ENCODE measurements at places on chromosomes 11 and 22. TPM values are rescaled to one million over a fixed set of nuclear protein-coding genes. Genes with fewer than 3 reads are reported as not detected.

DNA sequence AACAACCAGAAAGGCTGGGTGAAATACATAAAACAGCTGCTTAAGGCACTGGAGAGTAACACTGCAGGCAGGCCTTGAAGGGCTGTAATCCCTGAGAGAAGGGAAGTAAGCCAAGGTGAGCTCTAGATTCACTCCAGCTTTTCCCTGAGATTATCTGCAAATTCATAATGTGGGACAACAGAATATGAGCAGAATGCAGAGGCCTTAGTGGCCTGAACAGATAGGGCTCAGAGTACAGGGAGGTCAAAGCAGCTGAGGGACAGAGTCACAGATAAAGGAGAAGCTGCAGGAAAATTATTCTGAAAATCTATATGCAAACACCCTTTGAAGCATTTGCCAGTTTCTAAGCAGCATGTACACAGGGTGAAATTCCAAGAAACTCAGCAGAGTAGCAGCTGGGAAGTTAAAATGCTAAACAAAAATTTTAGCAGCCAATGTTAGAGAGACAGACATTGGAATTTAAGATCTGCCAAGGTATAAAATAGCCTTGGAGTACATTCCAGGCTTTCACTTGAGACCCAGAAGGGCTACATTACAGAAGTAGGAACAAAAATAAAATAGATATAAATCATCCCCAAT, 48.1 kb upstream of the CWF19L2 start:
- peak; percentile 43 for DNase-seq

DNA sequence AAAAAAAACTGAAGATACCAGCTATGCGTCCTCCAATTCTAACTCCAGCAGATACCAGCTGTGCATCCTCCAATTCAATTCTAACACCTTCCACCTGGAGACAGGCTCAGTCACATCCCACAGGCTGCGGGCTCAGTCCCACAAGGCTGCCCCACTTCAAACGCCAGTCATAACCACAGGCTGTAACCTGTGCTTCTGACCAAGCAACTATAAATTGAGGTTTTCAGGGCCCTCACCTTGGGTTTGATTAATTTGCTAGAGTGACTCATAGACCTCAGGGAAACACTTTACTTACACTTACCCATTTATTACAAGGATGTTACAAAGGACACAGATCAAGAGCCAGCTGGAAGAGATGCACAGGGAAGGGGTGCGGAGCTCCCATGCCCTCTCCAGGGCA, 32.4 kb upstream of the MSANTD2 start:
- DNase-seq: no peak

DNA sequence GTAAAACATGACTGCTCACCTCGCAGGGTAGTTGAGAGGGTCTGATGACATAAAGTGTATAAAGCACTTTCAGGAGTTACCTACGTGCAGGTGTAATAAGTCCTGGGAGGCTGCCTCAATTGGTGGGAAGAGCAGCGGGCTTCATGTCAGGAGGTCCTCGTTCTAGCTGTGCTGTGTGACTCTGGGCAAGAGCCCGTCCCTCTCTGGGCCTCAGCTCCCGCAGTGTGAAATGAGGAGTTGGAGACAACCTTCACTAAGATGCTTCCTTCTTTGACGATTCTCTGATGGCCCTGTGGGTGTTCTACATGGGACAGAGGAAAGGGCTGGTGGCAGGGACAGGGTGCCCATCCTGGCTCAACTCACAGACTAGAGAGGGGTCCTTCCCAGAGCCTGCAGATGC, 57.8 kb downstream of the TP53I11 start:
- DNase-seq: no peak

- peak; percentile 93 for DNase-seq
Measured at GRCh38 chr11:125401746-125402145, 94.3 kb downstream of the FEZ1 start.

DNA sequence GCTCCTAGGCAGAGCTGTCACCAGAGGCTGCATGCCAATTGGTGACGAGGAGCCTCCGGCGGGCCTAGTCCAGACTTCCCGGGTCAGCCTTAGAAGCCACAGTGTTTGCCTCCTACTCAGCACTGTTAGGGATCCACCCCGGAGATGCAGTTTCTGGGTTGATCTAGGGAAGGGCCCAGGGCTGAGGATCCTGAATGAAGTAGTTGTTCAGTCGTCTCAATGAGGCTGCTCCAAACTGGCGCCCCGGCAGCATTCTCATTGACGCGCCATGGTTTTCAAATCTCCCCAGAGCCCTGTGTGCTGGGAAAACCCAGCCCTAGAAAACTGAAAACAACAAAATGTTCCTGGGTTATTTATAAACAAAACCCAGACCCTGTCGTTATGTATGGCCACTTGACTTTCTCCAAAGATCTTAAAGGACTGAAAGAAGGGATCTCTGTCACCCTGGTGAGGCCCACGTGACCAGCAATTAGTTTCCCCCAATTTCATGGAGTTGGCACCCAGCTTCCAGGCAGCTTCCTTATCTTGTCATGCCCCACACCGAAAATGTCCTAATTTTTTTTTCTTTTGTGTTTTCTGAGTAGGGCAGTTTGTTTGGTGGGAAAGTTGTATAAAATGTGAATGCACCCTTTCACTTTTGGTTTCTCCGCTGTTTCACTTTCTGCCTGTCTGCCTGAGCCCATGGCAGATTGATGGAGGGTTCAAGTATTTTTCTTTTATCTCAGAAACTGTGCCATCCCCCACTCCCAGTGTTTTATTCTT, 2.0 kb upstream of the EHD1 start:
- DNase-seq: no peak

Gene RASGRP2
- 30.8 TPM for total RNA-seq

Gene PAX6
- 0.92 TPM for total RNA-seq

Gene GGT5
- total RNA-seq: 4.9 TPM

Gene IL18
- total RNA-seq: 5.2 TPM

Measured in tongue (tissue), 3 donors.